ENCODE measurements at places on chromosomes 7 and 10.

- DNase-seq, result no peak
- H3K4me1 ChIP-seq, result peaks cover 10% of the 10 kb centered on the region
- H3K27me3 ChIP-seq, result peaks cover 54% of the 10 kb centered on the region
- peak within 1 kb of the TSS; percentile 63 for H3K4me3 ChIP-seq
Observed at GRCh38 chr10:68231817-68232251, at the start of gene ATOH7. ATOH7 (minus strand) TSS chr10:68232113; CDS start chr10:68231677, 436 bp downstream.

DNA sequence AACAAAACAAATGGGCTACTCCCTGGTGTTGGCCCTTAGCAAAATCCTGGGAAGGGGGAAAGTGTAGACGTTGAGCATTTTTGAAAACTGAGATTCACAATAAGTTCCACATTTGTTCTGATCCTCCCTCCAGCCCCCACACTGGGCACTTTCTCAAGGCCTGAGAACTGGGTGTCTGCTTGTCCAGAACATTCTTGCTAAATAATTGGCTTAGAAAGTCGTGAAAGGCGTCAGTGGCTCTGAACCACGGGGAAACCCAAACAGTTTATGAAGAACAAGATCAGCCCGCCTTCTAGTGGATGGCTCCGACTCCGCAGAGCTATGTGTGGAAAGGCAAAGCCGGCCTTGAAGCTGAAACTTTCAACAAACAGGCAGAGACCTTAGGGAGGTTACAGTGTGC is 370.1 kb downstream of the PRPF18 start:
- H3K27me3 ChIP-seq, result peaks cover 18% of the 10 kb centered on the region
- no peaks in the 10 kb centered on the region for H3K4me1 ChIP-seq
- H3K4me3 ChIP-seq, result no peak overlapping the region
- H3K27ac ChIP-seq, result no peak overlapping the region
- no peaks in the 10 kb centered on the region for H3K36me3 ChIP-seq

- H3K27ac ChIP-seq, result no peak overlapping the region
- no peaks in the 10 kb centered on the region for H3K36me3 ChIP-seq
- DNase-seq, result no peak
- H3K27me3 ChIP-seq, result no peaks in the 10 kb centered on the region
Observed at GRCh38 chr7:41475801-41476459, 227.0 kb downstream of the INHBA start.

DNA sequence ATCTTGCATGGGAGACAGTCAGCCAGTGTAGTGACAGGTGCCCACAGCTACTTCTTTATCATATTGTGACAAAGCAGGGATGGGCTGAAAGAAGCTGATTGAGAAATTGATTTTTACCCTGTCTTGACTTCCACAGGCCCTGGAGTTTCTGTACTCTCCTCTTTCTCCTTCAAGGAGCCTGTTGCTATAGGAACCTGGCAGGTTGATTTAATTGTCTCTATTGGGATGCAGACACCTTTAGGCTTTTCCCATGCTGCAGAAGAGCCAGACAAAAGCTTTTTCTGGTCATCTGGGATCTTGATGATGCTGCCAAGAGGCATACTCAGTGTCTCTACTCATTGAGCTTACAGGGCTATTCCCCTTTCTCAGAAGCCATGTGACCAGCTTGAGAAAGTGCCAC is 754.8 kb downstream of the KCNMA1 start:
- peaks cover 2% of the 10 kb centered on the region for H3K36me3 ChIP-seq
- H3K27ac ChIP-seq, result no peak overlapping the region
- no peak overlapping the region for H3K4me3 ChIP-seq
- DNase-seq, result no peak

- no peaks in the 10 kb centered on the region for H3K4me1 ChIP-seq
- H3K4me3 ChIP-seq, result no peak overlapping the region
- H3K27ac ChIP-seq, result no peak overlapping the region
- DNase-seq, result no peak
- H3K36me3 ChIP-seq, result peaks cover 23% of the 10 kb centered on the region
Observed at GRCh38 chr7:104127204-104127603, 80.6 kb downstream of the ORC5 start.

- H3K4me1 ChIP-seq, result no peaks in the 10 kb centered on the region
- DNase-seq, result no peak
- H3K27ac ChIP-seq, result no peak overlapping the region
- H3K4me3 ChIP-seq, result no peak overlapping the region
- H3K27me3 ChIP-seq, result no peaks in the 10 kb centered on the region
Observed at GRCh38 chr7:46835556-46835955, 746.4 kb downstream of the TNS3 start.

- no peaks in the 10 kb centered on the region for H3K27me3 ChIP-seq
- peak overlapping the region; percentile 99 for H3K27ac ChIP-seq
- peaks cover 28% of the 10 kb centered on the region for H3K4me1 ChIP-seq
- DNase-seq, result no peak
Observed at GRCh38 chr7:74655768-74656440, 1.6 kb upstream of the GTF2I start.

Data from central memory CD8-positive, alpha-beta T cell (primary cell).